ENCODE measurements at places on chromosomes 1 and 21.

- DNase-seq: no peak
Measured at GRCh38 chr1:30449428-30450147, 273.8 kb downstream of the MATN1 start.

- no peak for DNase-seq
Measured at GRCh38 chr1:162937716-162938395, 76.9 kb upstream of the CCDC190 start.

GRCh38 chr1:215210167-215210566, 127.6 kb downstream of the KCNK2 start:
- DNase-seq: no peak

DNA sequence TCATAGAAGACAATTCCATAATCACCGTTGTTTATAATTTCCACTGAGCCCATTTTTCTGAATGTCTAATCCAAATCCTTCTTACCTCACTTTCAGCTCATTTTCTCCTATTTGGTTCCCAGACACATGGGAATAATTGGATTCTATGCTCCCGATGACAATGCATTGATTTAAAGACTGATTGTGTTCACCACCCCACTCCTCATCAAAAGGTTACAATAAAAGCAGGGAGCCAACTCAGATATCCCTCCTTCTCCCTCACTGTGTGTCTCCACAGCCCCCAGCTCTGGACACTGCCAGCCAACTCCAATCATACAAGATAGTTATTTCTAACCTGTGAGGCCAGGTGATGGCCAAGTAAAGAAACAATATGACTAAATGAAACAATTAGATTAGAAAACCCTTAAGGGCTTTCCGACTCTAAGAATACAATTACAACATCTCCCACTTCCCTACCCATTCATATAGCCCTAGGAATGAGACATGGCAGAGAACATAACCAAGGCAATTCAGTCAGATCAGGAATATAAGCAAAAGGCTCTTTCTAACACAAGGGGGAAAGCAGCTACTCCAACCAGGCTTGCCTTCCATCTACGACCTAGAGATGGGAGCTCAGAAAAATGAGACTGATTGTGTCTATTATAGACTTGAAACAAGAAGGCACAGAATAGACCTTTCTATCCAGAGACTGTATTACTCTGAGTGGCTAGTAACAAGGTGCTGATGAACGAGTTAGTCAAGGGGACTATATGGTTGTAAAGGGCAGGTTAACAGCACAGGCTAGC, 28.5 kb upstream of the CADM3 start:
- DNase-seq: no peak

DNA sequence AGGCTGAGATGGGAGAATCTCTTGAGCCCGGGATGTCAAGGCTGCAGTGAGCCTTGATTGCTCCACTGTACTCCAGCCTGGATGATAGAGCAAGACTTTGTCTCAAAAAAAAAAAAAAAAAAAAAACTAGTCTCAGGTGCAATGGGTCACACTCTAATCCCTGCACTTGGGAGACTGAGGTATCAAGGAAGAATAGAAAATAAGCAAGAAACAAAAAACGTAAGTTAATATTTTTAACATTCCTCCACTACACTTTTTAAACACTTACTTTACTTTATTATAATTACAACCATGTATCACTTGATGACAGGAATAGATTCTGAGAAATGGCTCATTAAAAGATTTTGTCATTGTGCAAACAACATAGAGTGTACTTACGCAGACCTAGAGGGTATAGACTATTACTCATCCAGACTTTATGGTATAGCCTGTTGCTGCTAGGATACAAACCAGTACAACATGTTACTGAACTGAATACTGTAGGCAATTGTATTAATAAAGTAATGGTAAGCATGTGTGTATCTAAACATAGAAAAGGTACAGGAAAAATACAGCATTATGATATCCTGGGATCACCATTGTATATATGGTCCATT, 1244.1 kb upstream of the ADGRL4 start:
- DNase-seq: no peak

GRCh38 chr1:246066573-246066972, 440.5 kb downstream of the SMYD3 start:
- no peak for DNase-seq

DNA sequence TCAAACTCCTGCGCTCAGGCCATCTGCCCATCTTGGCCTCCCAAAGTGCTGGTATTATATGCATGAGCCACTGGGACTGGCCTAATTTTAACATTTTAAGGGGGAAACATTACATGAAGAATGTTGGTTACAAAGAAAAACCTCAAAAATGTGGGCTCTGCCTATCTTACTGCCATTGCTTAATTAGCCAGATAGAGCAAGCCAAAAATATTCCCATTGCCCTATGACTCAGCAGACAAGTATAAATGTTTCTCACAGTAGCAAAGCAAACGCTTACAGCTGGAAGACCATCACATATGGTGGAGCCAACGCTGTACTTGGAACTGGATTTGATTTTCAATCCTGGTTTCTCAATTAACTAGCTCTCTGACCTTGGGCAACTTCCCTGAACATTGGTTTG, 502.0 kb downstream of the SMYD3 start:
- DNase-seq: peak; percentile 98

GRCh38 chr1:178477841-178478240, 18.9 kb downstream of the CLEC20A start:
- no peak for DNase-seq

- DNase-seq: no peak
Measured at GRCh38 chr1:179015396-179015795, 10.3 kb upstream of the FAM20B start.

GRCh38 chr21:45981151-45982091, at the start of gene COL6A1:
TSS of gene COL6A1 (plus strand) at chr21:45981770. CDS start at chr21:45981851, 81 bp downstream.
- DNase-seq: no peak

DNA sequence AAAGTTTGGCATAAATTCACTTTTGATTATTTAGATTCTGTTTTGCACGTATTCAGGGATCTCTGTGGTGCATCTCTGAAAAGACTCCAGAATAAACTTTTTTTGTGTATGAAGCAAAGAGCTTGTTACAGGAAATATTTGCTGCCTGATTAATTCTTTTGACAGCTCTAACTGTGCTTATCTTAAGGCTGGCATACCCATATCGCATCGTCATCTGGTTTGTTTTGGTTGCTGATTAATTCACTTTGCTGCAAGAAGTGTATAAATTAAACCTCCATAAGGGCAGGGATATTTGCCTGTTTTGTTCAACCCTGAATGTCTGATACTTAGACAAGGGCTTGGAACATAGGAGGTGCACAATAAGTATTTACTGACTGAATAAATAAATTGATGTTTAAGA, 17.5 kb upstream of the DUSP10 start:
- DNase-seq: no peak

DNA sequence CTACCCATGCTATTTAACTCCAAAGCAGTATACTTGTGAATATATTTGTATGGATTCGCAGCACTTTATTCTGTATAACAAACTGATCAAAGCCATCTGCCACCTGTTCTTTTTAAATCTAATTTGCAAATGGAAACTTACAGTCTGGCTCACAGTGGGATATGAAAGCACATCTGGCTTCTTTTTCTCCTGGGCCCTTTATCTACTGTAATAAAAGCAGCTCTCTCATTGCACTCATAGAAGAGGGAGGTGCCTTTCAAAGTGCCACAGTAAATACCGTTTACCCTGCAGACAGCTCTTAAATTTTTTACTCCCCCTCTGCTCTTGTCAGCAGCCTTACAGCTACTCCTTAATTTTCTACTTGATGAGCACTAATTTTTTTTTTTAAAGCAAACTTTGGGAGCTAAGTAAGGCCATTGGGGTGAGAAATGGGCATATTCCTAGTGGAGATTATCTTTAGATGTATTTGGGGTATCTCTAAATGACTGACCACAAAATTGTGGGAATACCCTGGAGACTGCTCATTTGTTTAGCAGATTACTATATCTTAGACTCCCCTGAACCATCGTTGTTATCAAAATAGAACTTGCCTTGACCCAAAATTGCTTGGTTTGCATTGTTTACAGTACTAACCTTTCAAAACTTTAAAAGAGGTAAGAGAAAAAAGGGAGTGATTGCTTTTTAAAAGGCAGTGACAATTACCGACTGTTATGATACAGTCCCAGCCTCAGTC, 110.1 kb downstream of the VPS13D start:
- DNase-seq: no peak

DNA sequence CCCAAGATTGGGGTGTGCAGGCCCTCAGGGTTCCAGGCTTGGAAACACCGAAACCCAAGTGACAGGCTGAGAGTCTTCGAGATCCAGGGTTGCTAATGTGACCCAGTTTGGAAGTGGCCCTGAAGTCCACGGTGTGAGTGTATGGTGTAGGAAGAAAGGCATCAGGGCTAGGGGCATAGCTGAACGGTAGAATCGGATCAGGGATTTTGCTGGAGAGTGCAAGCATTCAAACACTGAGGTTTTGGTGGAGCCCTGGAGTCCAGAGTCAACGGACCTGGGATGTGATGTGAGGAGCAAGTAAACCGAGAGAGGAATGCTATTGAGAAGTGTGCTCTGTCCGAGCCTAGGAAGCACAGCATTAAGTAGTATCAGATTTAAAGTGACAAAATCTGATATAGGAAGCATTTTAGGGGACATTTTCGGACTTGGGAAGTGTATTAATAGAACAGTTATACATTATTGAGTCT, 958 bp downstream of the NFYC start:
- DNase-seq: no peak

DNA sequence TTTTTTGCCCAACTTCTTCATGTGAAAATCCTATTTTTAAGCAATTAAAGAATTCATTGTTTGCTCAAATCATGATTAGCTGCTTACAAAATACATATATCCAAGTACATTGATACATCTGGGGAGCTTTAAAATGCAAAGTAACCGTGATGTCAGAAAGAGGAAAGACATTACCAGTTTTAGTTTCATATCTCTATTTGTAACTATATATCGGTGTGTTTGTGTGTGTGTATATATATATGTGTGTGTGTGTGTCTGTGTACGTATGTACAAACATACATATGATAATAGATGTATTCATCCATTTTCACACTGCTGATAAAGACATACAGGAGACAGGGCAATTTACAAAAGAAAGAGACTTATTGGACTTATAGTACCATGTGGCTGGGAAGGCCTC, 310.1 kb downstream of the DPYD start:
- DNase-seq: no peak

DNA sequence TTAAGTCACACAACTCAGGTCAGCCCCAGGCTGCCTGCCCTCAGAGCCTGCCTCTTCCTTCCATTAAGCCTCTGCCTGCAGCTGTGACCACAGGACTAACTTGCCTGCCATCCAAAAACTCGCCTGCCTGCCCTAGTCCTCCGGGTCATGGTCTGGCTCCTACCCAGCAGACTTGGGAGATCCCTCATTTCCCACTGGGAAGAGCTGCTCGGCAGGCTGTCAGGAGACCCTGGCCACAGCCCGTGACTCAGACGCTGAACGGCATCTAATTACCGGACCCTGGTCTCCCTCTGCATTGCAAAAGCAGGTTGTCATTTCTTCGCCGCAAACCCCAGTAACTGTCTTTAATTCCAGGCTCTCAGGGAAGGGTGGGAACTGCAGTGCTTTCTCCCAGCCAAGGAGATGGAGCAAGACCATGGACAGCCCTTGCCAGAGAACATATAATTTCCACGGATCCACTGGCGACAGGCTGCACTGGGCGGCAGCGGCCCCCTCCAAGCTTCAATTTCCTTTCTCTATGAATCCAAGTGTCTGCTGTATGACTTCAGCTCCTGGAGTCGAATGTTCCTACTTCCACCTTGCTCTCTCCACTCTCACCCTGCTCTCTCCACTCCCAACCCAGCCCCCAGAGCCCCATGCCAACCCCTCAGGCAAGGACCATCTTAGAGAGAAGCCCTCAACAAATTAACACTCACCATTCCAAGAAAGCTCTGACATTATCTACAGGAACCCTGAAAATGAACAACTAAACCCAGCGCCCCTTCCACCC, 20.4 kb downstream of the OLFML2B start:
- DNase-seq: peak; percentile 99

DNA sequence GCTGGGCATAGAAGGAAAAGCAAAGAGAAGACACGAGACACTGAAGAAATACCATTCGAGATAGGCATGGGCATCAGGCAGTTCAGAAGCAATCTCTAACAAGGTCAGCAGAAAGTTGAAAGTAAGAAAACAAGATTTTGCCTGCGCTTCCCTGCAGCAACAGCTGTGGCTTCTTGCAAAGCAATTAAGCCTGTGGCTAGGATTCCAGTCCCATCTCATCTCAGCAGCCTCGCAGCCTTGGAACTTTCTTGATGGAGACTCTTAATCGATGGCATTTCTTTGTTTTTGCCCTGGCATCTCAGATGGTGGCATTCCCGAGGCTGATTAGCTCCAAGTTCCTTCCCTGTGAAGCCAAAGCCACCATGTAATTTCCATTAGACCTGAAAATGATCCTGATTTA, 64.6 kb upstream of the SPAG17 start:
- DNase-seq: no peak

GRCh38 chr1:9198538-9199361, 35.8 kb upstream of the H6PD start:
- no peak for DNase-seq

- no peak for DNase-seq
Measured at GRCh38 chr1:179870870-179871269, 6.7 kb downstream of the TOR1AIP2 start.

GRCh38 chr1:6410248-6410893, 9.3 kb downstream of the HES2 start:
- no peak for DNase-seq

DNA sequence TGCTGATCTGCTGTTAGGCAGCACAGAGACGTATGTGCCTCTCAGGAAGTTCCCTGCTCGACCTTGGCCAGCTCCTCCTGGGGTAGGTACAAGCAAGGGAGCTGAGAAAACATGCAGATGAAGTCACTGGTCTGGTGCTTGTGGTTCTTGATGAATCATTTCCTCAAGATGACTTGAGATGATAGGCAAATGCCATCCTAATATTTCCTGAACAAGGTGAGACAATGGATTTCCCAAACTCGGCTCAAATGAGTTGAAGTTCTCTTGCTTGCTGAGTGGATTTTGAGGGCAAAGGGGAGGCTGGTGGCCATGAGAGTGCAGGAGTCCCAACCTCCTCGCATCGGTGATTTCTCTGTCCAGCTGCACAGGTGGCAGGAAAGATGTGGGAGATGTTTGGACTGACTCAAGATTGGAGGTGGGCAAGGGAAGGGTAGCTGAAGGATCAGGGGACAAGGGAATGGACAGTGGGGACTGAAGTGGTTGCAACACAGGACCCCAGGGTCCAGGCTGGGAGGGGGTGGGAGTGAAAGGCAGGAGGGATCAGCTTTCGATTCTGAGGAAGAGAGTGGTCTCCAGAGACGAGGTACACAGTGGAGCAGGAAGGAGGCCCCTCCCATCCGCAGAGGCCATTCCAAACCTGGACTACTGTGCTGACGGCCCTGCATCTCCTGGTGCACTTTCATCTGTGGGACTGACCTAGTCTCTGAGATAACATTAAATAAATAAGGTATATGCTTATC, 63.9 kb downstream of the CAPN2 start:
- no peak for DNase-seq

- DNase-seq: no peak
Measured at GRCh38 chr1:59171788-59172187, 125.1 kb upstream of the FGGY start.

GRCh38 chr1:88877382-88877825, 14.0 kb downstream of the GTF2B start:
- no peak for DNase-seq

DNA sequence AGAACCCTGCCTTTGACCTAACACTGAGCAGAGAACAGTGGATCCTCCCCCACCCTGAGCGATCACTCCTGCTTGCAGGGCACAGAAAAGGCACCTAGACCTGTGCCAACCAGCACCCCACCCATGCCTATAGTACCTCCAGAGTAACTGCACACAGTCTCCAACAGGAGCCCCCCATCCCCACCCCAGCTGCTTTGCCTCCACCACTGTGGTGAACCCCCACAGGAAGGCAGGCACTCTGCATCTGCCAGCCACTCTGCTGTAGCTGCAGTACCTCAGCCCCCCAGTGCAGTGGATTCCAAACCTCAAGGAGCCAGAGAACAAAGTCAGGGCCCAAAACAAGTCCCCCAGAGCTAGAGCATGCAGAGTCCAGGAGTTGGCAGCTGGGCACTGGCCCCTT, 10.7 kb downstream of the SPATC1L start:
- DNase-seq: no peak

All from GM04503 (cell line).